ENCODE measurements at places on chromosomes 6 and 20.

- no peak for DNase-seq
Observed at GRCh38 chr20:61655591-61655990, 403.5 kb downstream of the CDH4 start.

GRCh38 chr20:46351357-46352058, 43.2 kb upstream of the CDH22 start:
- DNase-seq = no peak

DNA sequence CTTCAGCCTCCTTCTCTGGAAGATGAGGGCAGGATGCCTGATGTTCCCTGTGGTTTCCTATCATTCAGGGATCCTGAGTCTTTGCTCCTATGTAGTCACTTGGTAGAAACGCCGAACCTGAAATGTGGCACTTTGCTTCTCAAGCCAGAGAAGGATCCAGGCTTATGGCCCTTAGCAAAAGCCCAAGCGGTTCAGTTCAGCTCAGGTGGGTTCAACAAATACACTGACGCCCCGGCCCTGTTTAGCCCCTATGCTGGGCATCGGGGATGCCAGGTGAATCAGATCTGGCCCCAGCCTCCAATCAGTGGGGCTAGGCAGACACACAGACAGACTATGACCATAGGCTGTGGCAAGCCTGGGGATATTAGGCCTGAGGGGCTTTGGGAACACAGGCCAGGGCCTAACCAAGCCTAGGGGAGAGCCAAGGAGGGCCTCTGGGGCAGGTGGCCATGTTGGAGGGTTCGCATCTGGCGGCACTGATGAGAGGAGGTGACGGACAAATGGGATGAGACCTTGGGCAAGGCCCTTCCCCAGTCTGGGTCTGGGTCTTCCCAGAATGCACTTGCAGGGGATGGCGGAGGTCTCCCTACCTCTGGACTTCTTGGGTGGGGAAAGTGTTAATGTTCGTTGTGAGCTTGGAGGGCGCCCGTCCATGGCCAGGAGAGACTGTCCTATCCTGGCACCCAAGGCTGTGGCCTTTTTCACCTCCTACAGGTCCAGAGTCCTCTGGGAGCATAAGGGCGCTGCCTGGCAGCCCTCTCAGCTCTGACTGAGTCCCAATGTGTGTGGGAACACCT, 17.6 kb upstream of the SRC start:
- DNase-seq = no peak

GRCh38 chr20:38299963-38300362, 4.0 kb upstream of the BPI start:
- DNase-seq = no peak

- no peak for DNase-seq
Observed at GRCh38 chr6:127119102-127120022, 891 bp downstream of the RSPO3 start.

DNA sequence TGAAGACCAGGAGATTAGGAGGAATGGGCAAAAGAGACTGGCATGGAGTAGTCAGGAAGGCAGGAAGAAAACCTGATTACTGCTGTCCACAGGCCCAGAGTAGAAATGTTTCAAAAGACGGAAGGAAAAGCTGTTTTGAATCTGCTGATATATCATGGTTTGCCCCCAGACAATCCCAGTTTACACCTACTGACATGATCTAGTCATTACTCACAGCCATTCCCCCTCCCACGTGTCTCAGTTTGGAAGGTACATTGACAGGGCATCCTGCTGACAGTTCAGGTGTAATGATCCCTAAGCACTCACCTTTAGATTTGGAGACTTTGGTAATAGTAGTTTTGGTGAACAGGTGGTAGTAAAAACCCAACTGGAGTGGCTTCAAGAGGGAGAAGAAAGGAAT, 9.8 kb upstream of the TXNDC5 start:
- DNase-seq = no peak

GRCh38 chr6:138682704-138683527, 90.7 kb upstream of the CCDC28A start:
- DNase-seq = no peak

- no peak for DNase-seq
Observed at GRCh38 chr6:20454204-20454824, 52.6 kb downstream of the E2F3 start.

GRCh38 chr6:45822873-45823272, 192.8 kb downstream of the CLIC5 start:
- no peak for DNase-seq

GRCh38 chr6:148453906-148454305, 111.3 kb downstream of the SASH1 start:
- no peak for DNase-seq

- DNase-seq = no peak
Observed at GRCh38 chr6:76574746-76575145, 502.3 kb upstream of the IMPG1 start.

GRCh38 chr6:13854716-13855250, 40.4 kb upstream of the MCUR1 start:
- no peak for DNase-seq

DNA sequence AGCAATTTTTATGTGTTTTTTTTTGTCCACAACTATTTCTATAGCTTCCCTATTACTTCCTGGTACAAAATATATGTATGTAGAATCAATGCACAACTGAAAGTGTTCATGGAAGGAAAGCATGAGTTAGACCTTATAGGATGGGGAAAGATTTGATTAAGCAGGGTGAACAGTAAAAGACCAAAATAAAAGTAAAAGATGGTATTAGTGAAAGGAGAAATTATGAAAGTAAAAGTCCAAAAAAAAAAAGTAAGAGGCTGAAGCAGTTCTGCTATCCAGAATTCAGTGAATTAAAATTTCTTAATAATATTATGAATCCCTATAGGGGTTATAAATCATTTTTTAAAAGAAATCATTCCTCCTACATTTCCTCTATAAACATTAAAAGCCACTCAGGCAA, 114.3 kb downstream of the EPHA7 start:
- no peak for DNase-seq

DNA sequence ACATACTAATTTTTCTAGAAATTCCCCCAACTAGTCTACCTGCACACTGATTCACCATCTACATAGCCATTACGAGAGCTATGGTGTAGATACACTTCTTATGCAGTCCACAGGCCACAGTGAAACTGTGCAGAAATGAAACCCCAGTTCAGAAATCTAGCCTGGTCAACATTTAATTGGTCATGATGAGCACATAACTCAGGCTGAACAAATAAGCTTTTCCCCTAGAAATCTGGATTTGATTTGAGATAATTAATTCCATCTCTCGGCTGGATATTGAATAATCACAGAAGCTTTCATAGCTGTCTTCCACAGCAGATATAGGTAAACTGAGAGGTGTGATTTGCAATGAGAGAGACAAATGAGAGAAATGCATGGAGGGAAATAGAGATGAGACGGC, 22.6 kb upstream of the TINAG start:
- no peak for DNase-seq

GRCh38 chr20:21129861-21130260, 4.0 kb downstream of the KIZ start:
- DNase-seq = no peak

- no peak for DNase-seq
Observed at GRCh38 chr6:108781419-108782100, 66.7 kb upstream of the ARMC2 start.

DNA sequence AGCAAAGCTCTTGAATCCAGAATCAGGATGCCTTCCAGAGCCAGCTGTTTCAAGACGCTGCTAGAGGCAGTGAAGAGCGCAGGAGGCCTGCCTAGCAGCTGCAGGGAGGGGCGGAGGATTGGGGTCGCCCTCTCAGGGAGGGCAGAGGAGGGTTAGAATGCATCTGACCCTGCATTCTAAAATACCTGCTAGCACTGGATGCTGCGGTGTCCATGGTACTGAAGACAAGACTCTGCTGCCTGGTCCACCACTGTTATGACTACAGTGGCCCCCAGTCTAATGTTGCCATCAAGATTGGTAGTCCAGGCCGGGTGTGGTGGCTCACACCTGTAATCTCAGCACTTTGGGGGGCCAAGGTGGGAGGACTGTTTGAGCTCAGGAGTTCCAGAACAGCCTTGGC, 193.7 kb upstream of the PROKR2 start:
- no peak for DNase-seq

GRCh38 chr20:14410869-14411555, 73.6 kb upstream of the FLRT3 start:
- no peak for DNase-seq

DNA sequence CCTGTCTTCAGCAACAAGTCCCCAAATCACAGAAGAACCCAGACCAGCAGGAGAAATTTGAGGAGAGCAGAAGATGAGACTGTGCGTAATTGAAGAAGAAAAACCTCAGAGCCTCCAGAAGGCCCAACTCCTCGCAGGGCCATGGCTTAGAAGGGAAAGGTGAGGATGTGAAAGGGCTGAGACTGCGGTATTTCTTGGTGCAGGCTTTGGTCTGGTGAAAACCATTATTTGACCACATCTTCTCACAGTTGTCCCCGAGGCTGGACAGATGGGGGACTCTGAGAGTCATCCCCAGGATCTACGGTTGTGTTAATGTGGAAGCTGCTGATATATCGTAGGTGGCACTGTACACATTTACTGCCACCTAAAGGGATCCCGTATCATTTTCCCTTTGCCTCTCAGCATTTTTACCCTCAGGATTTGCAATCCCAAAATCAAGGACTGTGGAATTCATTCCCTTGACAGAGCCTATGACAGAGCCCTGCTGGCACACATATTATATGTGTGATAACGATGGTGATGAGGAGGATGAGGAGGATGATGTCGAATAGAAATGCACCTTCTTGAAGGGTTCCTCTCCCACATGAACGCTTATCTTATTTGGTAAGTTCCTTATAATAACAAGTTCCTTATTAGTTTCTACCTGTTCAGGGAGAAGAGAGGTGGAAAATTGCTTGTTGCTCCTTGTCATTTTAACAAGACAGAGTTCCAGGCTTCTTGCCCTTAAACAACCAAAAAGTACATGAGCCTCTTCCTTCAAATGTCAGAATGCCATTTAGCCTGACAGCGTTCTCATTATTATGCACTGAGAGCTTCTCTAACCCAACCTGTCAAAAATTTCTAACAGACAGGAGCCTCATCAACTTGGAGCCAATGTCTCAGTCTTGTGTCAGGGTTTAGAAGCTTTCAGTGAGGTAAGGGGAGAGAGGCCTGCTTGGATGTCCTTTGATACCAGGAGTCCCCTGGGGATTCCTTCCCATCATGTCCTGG, 135.8 kb downstream of the PXDC1 start:
- DNase-seq = no peak

DNA sequence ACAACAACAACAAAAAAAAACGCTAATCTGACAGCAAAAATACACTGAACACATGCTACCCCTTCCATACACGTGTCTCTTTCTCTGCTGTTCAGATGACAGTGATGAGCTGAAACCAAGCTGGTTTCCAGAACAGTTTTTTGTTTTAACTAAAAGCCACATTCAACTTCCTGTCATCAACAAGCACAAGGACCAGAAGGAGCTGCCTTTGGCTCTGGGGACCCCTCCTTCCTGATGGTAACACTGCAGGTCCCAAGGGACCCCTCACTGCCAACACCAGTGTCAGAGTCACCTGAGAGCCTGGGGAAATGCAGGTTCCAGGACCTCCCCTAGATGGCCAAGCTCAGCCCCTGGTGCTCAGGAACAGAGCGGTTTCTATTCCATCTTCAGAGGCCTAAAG, 6.0 kb downstream of the CST7 start:
- DNase-seq = no peak

DNA sequence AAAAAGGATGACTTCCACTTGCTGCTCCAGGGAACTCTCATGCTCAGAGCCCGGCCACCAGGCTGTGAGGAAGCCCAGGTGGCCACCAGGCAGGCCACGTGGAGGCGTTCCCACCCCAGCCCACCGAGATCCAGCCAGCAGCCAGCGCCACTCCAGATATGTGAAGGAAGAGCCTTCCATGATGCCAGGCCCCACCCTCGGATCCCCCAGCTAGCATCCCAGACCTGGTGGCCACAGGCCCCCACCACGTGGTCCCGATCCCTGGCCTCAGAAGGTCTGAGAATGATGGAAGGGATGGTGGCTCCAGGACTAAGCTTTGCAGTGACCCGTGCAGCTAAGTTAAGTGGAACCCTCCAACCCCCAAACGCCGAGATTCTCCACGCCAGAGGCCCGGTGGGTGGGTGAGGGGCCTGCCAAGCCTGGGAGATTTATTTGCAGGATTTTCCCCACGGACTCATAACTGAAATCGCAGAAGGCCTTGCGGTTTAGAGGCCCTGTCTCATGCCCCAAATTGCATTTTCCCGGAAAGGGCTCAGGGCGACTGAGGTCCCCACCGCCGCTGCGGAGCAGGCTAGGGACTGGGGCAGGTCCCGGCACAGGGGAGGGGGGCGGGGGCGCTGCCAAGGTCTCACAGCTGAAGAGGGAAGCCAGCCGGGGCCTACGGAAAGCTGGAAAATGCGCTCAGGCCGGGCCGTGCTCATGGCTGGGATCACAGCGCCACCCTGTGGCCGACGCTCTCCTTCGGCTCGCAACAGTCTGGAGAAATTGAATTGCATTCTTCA, 31.1 kb upstream of the CST7 start:
- DNase-seq = peak; percentile 12

DNA sequence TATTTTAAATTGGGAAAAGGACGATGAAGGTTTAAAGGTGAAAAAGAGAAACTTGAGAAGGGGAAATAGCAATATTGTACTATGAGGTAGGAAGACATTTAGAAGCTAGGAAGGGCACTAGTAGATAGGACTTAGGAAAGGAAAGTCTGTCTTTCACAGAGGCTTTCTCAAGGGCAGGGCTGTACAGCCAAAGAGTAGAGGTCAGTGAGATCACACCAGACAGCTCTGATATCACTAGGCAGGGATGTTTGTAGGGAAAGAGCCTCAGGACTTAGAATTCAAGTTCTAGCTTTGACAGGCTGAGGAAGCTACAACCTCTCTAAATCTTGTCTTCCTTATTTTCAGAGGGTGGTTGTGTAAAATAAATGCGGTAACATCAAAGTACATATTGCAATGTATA, 160.4 kb upstream of the SLC22A16 start:
- no peak for DNase-seq

- DNase-seq = no peak
Observed at GRCh38 chr6:164102693-164103092, 688.2 kb downstream of the QKI start.

DNA sequence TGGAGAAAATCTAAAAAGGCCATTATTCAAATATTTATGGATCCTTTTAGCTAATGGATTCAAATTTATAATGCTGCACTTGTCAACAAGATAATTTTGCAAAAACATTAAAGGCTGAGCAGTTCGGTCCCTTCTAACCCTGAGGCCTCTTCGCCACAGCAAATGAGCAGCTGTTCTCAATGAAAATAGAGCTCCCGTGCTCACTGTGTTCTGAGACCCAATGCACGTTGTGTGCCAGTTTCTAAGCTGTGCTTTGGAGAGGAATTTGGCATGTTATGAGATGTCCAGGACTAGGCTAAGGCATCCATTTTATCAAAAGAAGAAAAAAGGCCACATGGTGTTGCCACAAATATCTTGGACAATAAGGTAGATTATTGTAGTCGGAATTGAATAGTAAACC, 220.1 kb upstream of the TSHZ2 start:
- no peak for DNase-seq

GRCh38 chr6:150573041-150573681, 26.5 kb upstream of the PLEKHG1 start:
- DNase-seq = no peak

DNA sequence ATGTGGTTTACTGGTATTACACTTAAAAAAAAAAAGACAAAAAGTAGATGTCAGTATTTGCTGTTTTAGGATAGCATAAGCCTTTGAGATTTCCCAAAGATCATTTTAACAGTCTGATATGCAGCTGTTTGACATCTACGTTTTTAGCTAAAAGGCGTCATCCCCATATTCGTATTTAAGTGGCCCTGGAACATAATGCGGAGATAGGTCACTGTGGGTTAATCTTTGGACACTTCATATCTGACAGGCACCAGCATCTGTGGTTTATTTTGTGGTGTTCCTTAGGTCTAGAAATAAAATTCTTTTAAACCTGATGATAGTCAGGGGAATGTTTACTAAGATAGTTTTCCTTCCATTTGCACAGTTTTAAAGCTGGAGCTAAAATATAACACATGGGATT, 313.7 kb downstream of the SOX4 start:
- no peak for DNase-seq

All from NCI-H2227 treated with DMSO at 0.1 percent for 48 hours (cell line).